Stimulated activated CD8-positive, alpha-beta memory T cell treated with anti-CD3 and anti-CD28 coated beads, Interleukin-15, amount 100 ng/mL, for 24 hours (primary cell): ENCODE measurements at places on chromosomes 2 and 18.

GRCh38 chr2:201280191-201281040 lies 20.1 kb downstream of the CASP8 start:
- no peak for DNase-seq

DNA sequence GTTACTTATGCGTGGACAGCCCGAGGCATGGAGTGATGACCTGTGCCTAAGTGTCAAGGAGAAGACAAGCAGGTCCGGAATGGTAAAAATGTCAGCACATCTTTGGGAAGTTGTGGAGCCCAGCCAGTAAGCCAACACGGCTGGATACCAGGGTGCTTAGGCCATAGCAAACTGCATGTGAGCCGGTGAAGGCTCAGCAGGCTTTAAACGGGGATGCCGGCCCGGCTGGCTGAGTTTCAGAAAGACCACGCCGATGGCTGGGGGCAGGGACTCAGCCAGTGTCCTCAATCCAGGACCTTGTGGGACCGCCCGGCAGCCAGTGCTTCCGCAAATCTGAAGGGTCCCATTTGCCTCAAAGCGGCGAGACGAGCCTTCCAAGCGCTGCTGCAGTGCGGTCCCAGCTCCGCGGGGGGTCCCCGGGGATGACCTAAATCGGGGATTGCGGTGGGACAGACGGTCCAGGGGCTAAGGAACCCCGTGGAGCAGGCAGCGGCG lies 946 bp upstream of the AGAP1 start:
- no peak for DNase-seq

GRCh38 chr2:163778045-163778781 lies 42.4 kb upstream of the FIGN start:
- DNase-seq = no peak

GRCh38 chr2:240898108-240898730 lies 2.3 kb upstream of the MAB21L4 start:
- no peak for DNase-seq

GRCh38 chr2:31901900-31902299 lies 108.9 kb downstream of the MEMO1 start:
- no peak for DNase-seq

GRCh38 chr2:30165050-30165520 lies 18.3 kb downstream of the YPEL5 start:
- DNase-seq = no peak

DNA sequence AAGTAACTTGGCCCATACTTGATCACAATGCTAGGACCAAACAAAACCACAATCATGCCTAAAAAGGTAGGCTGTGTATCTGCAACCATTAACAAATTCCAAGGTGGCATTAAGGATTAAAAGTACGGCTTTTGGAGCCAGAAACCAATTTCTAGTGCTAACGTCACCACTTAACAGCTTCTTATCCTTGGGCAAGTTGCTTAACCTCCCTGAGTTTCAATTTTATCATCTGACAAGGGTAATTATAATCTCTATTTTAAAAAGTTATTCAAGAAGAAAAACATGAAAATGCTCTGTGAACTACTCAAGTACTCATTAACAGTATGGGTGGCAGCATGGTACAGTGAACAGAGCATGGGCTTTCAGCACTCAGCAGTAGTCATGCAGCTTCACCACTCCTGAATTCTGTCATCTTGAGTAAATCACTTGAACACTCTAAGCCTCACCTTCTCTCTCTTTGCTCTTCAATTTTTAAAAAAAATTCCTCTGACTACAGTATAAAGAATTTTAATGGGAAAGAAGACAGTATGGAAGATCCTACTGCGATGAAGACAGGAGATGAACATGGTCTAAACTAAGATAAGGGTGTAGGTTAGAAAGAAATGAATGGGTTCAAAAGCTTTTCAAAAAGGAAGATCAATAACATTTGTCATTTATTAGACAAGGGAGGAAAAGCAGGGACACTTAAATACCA lies 69.2 kb downstream of the SS18 start:
- no peak for DNase-seq

DNA sequence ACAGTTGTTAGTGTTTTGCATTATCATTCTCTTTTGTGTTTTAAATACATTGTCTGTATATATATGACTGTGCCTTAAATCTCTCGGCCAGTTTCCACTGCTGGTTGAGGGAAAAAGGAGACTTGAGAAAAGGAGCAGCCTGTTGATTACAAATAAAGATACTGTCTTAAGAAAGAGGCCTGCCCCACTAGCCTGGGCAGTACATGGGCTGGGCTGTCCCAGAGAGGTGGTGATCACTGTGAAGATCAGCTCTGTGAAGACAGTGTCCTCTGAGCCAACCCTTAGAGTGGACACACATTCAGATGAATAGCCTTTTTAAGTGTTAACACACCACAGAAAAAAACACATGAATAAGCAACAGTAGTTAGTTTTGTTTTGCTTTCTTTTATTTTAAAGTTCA lies 10.0 kb upstream of the OTX1 start:
- DNase-seq = no peak

DNA sequence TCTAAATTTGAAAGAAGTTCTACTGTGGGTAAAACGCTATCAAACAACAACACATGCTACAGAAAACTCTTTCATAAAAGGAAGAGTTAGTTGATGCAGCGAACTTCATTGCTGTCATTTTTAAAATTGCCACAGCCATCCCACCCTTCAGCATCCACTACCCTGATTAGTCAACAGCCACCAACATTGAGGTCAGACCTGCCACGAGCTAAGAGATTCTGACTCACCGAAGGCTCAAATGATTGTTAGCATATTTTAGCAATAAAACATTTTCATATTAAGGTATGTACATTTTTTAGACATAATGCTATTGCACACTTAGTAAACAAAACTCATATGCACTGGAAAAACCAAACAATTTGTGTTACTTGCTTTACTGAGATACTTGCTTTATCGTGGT lies 347.1 kb downstream of the CLIP4 start:
- DNase-seq = no peak

- DNase-seq = no peak
Measured at GRCh38 chr2:217935901-217936684, 66.7 kb downstream of the TNS1 start.

DNA sequence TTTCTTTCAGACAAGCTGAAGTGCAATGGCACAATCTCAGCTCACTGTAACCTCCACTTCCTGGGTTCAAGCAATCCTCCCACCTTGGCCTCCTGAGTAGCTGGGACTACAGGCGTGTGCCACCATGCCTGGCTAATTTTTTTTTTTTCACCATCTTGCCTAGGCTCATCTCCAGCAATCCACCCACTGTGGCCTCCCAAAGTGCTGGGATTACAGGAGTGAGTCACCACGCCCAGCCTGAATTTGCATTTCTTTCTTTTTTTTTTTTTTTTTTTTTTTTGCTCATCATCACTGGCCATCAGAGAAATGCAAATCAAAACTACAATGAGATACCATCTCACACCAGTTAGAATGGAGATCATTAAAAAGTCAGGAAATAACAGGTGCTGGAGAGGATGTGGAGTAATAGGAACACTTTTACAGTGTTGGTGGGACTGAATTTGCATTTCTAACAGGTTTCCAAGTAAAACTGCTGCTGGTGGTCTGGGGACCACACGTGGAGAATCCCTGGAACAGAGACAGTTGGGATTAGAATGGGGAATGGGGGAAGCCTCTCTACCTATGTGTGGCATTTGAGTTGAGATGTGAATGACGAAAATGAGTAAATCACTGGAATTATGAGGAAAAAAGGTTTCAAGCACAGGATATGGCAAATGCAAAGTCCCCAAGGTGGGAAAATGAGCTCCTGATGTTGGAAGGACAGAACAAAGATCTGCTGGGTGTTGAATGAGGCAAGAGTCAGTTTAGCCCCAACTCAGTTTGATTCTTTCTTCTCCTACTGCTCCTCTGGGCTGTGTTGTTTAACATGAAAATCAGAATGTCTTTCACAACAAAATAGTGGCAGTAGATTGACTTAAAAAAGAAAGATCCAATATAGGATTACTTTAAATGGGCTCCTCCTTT lies 88.8 kb upstream of the MAP4K4 start:
- no peak for DNase-seq

DNA sequence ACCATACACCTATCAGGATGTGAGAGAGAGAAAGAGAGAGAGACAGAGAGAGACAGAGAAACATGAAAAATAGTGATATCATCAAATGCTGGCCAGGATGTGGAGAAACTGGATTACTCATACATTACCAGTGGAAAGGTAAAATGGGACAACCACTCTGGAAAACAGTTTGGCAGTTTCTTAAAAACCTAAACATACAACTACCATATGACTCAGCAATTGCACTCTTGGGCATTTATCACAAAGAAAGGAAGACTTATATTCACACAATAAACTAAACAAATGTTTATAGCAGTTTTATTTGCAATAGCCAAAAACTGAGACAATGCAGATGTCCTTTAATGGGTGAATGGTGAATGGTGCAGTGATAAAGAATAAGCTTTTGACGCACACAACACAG lies 29.1 kb downstream of the SLC4A3 start:
- no peak for DNase-seq
